NCI-H2081 treated with DMSO at 0.1 percent for 48 hours (cell line): ENCODE measurements at places on chromosomes 12 and 14.

DNA sequence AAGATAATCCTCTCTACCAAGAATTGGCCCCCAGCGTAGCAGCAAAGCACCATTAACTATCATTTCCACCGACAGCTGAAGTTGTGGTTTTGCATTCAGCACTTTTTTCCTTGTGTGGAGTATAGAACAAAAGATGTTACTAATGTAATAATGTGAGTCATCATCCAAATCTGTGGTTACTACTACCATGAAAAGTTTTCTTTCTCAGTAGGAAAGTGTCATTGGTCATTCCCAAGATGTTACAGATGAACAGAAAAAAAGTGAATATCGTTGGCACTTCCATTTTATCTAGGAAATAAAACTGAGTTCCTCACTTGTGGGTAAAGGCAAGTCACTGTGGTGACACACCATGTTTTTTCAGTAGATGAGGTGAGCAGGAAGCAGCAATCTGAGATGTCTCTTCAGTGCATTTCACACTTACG, 30.3 kb upstream of the IFNG start:
- DNase-seq = no peak

DNA sequence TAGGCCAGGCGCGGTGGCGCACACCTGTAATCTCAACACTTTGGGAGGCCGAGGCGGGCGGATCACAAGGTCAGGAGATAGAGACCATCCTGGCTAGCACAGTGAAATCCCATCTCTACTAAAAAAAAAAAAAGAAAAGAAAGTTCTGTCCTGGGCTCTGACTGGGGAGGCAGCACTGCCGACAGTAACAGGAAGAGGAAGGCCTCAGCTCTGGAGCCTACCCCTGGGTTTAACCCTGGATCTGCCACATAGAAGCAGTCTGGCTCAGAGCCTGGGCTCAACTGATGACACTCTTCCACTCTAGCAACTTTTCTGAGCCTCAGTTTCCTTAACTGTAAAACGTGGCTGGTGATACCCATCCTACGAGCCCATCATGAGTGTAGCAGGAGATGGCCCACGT, 60.5 kb downstream of the ACTN1 start:
- DNase-seq = no peak

DNA sequence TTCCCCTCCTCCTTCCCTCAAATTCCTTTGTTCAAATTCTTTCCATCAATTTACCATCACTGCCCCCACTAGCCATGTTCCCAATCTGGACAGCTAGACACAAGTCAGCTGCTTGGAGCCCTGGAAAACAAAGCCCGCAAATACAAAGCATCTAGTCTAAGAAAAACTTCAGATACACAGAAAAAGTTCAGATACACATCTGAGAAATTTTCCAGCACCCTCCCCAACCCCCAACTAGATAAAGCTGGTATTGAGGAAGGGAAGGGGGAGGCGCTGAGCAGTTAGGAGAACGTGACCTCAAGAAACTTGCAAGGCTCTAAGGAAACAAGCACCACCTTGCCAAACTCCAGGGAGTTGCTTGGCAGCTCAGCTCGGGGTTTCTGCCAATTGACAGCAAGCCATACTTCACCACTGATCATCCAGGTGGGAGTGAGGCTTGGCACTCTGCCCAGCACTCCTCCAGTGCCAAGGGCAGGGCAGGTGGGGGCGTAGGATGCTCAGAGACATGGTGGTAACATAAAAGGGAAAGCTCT, 5.1 kb upstream of the CNIH1 start:
- peak; percentile 33 for DNase-seq

DNA sequence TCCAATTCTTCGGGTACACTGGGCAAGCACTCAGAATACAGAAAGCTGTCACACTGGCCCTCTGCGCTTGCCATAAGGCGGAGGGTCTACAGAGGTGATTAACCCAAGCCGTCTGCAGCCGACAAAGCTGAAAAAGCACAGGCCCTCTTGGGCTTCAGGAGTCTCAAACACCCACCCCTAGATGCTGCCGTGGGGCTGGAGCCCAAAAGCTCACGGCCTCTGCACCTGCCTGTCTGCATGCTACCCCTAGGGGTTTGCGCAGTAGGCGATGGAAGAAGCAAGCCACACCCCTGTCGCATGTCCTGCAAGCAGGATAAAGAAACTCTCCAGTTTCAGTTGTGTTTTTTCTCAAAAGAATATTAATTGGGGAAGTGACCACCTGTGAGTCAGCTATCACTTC, 118.8 kb upstream of the PLEKHA5 start:
- no peak for DNase-seq

- DNase-seq = no peak
Measured at GRCh38 chr12:89731614-89732013, 23.0 kb upstream of the ATP2B1 start.

DNA sequence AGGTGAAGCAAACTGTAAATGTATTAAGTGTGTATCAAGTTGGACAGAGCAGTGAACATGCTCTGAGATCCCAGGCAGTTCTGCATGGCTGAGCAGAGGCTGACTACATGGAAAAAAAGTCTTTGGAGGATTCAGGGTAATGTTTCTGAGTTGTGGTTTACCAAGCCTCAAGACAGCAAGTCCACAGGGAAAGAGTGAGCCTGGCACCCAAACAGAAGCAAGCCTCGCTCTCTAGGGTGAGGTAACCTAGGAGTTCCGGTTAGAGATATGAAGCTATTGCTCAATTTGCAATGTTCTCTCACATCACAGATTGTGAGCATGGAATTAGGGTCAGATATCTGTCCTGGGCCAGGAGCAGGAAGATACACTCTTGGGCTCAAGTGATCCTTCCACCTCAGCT, 158.6 kb downstream of the MON2 start:
- no peak for DNase-seq

GRCh38 chr12:108305991-108306501, 33.1 kb downstream of the CMKLR1 start:
- no peak for DNase-seq

GRCh38 chr12:77042833-77043232, 22.5 kb downstream of the E2F7 start:
- no peak for DNase-seq
